ENCODE measurements at places on chromosomes 1 and 21.

GRCh38 chr1:25795946-25796810 lies 3.8 kb upstream of the SELENON start:
- no peaks in the 10 kb centered on the region for H3K36me3 ChIP-seq
- DNase-seq = no peak
- H3K4me3 ChIP-seq = no peak overlapping the region
- peaks cover 7% of the 10 kb centered on the region for H3K27me3 ChIP-seq

DNA sequence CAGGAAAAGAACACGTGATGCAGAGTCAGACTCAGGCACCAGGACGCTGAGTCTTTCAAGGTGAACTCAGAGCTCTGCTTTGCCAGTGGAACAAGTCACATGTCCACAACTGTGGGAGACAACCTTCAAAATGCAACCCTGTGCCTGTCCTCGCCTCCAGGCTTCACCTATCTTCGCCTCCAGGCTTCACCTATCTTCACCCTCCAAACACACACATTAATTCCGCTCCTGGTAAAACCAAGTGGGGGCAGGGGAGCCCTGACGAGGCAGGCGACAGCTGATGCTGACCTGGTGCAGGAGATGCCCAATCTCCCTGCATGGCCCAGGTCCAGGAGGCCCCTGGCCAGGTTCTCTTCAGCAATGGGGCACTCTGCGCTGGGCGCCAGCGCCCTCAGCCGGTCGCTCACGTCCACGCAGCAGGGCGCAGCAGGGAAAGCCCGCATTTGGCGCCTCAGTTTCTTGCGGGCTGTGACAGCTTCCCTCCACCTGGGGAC lies 28.0 kb upstream of the LSS start:
- H3K27me3 ChIP-seq = no peaks in the 10 kb centered on the region
- no peaks in the 10 kb centered on the region for H3K4me1 ChIP-seq
- H3K4me3 ChIP-seq = no peak overlapping the region
- H3K27ac ChIP-seq = no peak overlapping the region

GRCh38 chr1:151036356-151036755 lies at the start of gene BNIPL:
Gene BNIPL (plus strand): TSS chr1:151036586. CDS start chr1:151036726, 140 bp downstream.
- peaks cover 5% of the 10 kb centered on the region for H3K4me1 ChIP-seq
- DNase-seq = no peak
- no peaks in the 10 kb centered on the region for H3K27me3 ChIP-seq

DNA sequence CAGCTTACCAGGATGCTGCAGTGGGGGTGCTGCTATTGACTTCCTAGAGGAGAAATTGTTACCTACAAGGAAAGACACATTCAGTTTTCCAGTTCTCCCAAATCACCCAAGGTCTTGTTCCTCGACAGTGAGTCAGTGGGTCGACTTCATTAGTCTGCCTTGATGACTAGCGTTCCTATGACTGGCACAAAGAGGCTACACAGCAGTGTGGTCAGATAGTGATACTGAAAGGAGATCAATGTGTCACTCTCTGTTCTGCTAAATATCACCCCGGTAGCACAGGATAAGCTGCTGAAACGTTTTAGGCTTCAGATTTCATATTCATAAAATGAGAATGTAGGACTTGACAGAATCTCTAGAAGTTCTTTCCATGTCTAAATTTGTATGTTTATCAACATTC lies 357.4 kb downstream of the LMX1A start:
- H3K4me3 ChIP-seq = no peak overlapping the region
- no peak for DNase-seq
- H3K27me3 ChIP-seq = peaks cover 10% of the 10 kb centered on the region
- H3K4me1 ChIP-seq = no peaks in the 10 kb centered on the region

- no peak for DNase-seq
- no peaks in the 10 kb centered on the region for H3K4me1 ChIP-seq
- H3K4me3 ChIP-seq = no peak overlapping the region
- no peak overlapping the region for H3K27ac ChIP-seq
- peaks cover 14% of the 10 kb centered on the region for H3K36me3 ChIP-seq
- no peaks in the 10 kb centered on the region for H3K27me3 ChIP-seq
These were observed 15.4 kb downstream of the PPIE start for GRCh38 chr1:39754026-39754570.

DNA sequence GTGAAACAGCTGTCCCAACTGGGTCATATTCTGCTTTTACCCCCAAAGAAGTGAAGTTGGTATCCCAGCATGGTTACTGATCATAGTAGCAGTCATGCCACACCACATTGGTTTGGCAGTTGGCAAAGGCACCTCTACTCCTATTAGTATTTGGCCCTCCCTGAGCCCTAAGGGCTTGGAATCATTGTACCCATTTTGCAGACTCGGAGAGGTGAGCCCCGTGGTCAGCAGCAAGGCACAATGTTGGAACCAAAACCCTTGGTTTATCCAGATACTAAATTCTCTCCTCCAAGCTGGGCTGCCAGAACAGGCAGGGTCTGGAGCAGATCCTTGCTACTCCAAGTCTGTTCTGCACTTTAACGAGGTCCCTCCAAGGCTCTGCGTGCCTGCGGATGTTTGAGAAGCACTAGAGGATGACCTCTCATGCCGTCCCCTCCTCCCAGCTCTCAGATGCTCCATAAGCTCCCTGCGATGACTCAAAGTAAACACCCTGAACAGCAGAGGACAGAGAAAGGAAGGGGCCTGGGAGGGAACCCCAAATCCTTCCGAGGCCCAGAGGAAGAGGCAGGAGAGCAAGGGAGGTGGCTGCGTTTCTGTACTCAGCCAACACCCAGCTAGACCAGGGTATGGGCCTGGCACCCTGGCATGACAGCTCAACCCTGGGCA lies 89.3 kb downstream of the PAX7 start:
- no peaks in the 10 kb centered on the region for H3K36me3 ChIP-seq
- peaks cover 26% of the 10 kb centered on the region for H3K4me1 ChIP-seq
- H3K4me3 ChIP-seq = no peak overlapping the region

- H3K27ac ChIP-seq = peak overlapping the region; percentile 66
- peaks cover 3% of the 10 kb centered on the region for H3K27me3 ChIP-seq
These were observed 17.4 kb downstream of the CELA3A start for GRCh38 chr1:22018583-22019559.

GRCh38 chr1:39453603-39454002 lies 37.8 kb upstream of the BMP8A start:
- H3K36me3 ChIP-seq = peaks cover 44% of the 10 kb centered on the region
- DNase-seq = no peak

DNA sequence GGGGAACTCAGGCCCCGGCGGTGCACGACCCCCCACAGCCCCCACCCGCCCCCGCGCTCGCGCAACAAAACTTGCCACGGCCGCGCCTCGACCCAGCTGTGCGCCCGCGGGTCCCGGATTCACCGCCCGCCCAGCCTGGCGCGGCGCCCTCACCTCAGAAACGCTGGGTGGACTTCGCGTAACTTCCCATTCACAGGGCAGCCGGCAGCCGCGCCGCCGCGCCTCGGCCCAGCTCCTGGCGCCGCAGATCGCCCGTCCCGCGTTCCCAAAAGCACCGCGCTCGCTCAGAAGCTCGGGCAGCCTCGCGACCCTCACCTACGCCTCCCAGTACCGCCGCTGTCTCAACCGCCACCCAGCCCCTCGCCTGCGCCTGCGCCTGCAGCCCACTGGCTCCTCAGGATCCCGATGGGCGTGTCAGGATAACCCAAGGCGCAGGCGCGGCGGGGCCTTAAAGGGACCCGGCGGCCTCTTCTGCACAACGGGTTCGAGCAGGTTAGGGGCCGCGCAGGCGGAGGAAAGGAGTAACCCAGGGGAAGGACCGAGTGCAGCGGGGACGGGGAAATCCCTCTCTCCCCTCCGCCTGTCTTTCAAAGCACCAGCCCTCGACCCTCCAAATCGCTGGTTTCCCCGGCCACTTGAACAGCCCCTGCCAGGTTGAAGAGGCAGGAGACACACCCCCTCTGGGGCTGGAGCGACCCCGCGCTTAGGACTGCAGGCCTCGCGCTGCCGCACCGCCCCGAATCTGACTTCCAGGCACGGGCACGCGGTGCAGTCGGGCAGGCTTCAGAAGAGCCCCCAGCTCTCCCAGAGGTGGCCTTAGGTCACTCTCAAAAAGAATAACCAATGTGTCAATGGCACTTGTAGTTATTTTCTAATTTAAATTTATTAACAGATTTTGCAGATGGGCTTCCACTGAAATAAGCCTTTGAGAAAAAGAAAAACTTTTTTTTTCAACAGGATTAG lies at the start of gene NBPF1:
Gene NBPF1 (minus strand): TSS at position 380 of the 963 bp plus-strand sequence.
- no peak within 1 kb of the TSS for H3K27ac ChIP-seq
- no peaks in the 10 kb centered on the region for H3K27me3 ChIP-seq
- no peak within 1 kb of the TSS for H3K4me3 ChIP-seq
- no peaks in the 10 kb centered on the region for H3K4me1 ChIP-seq

DNA sequence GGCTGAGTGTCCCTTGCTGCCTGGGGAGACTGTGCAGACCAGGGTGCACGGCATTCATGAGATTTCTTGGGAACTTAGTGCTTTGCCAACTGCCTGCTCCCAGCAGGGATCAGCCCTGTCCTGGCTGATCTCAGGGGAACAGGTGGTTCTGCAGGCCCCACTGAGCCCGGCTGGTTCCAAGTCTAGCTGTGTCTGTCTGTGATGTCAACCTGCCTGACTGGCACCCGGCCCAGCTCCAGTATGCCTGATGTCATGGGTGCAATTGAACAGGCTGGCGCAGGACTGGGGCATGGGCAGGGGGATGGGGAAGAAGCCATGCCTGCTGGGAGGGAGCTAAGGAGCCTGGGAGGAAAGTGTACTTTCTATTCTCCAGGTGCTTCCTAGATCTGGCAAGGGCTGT lies 227.1 kb downstream of the GRIK3 start:
- H3K27me3 ChIP-seq = peaks cover 29% of the 10 kb centered on the region
- H3K4me1 ChIP-seq = no peaks in the 10 kb centered on the region
- no peak overlapping the region for H3K4me3 ChIP-seq
- H3K36me3 ChIP-seq = no peaks in the 10 kb centered on the region
- DNase-seq = no peak

GRCh38 chr1:45490626-45491486 lies at the start of gene TESK2:
Gene TESK2 (minus strand): TSS chr1:45491163. CDS start chr1:45457785, 33,378 bp downstream.
- peak; percentile 98 for DNase-seq
- no peak within 1 kb of the TSS for H3K27ac ChIP-seq
- H3K36me3 ChIP-seq = no peaks in the 10 kb centered on the region
- peaks cover 17% of the 10 kb centered on the region for H3K27me3 ChIP-seq
- H3K4me3 ChIP-seq = no peak within 1 kb of the TSS
- no peaks in the 10 kb centered on the region for H3K4me1 ChIP-seq

All from type B pancreatic cell (in vitro differentiated cells).